ENCODE measurements at places on chromosomes 5 and 9.

GRCh38 chr5:125890511-125890931, 532.7 kb upstream of the GRAMD2B start:
- no peak for DNase-seq

GRCh38 chr5:135218486-135218755, 180.6 kb downstream of the MACROH2A1 start:
- DNase-seq, result no peak

DNA sequence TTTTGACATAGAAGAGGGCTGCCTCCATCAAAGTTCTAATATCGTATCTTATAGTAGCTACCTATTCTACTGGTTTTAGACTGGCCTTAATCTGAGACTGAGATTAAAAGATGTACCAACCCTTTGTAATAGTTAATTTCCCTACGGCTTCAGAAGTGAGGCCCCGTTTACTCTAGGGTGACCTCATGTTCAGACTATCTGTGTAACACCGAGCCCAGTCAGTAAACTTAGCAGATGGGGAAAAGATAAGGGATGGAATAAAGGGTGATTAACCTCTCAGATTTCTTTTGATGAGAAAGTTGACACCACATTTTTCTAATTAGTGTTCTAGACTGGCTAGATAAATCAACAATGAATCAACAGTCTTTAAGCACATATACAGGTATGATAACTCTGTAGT, 283.1 kb downstream of the KCTD16 start:
- DNase-seq, result no peak

DNA sequence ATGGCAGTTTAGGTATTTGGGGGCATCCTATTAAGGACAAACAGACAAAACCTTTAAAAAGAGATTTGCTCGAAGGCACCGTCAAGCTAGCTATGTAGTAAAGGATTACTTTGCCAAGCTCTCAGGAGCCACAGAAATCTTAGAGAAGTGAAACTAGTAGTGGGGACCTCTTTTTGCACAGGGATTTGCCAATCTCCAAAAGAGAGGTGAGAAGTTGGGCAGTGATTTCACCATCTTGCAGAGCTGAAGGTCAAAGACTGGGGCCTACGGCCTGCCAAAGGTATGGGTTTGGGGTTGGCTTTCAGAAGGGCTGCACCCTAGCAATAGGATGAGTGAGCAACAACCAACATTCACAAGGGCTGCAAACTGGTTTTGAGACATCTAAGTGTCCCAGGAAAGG, 1.6 kb upstream of the FCN1 start:
- DNase-seq, result no peak

DNA sequence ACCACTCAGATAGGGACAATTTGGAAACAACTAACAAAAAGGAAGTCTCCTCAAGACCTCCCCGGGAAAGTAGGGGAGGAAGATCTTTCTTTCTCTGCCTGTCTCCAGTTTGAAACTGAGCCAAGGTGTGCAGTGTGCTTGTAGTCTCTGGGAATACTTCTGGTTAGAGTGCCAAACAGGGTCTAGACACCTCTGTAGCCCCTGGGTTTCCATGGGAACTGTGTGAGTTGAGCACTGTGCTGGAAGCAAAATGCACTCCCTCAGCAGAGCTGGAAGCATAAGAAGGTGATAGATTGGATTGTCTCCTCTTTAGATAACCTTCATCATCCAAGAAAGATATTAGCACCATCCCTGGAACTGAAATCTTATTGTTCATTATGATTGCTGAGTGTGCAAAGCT, 129.2 kb upstream of the TNPO1 start:
- DNase-seq, result no peak
